NCI-H1436 treated with DMSO at 0.1 percent for 48 hours (cell line): ENCODE measurements at places on chromosomes 16 and 17.

- no peak for DNase-seq
These were observed 60.8 kb downstream of the TEX14 start for GRCh38 chr17:58630883-58631522.

GRCh38 chr17:77054936-77055335 lies 85.8 kb upstream of the SEC14L1 start:
- DNase-seq = no peak

DNA sequence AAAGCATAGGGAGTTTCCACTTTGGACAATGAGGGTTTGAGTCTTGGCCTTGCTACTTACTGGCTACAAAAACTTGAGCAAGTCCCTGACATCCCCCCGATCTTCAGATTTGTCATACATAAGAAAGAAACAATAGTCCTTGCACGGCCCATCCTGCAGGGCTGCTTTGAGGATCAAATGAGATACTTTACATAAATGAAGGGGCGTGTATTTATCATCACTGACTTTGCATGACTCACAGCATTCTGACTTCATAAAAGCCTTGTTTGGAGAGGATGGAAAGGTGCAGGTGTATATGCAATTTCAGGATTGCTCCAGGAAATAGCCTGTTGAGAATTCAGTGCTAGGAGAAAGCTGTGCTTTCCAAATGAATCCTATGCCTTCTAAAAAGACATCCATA lies 465.0 kb upstream of the MAF start:
- no peak for DNase-seq

DNA sequence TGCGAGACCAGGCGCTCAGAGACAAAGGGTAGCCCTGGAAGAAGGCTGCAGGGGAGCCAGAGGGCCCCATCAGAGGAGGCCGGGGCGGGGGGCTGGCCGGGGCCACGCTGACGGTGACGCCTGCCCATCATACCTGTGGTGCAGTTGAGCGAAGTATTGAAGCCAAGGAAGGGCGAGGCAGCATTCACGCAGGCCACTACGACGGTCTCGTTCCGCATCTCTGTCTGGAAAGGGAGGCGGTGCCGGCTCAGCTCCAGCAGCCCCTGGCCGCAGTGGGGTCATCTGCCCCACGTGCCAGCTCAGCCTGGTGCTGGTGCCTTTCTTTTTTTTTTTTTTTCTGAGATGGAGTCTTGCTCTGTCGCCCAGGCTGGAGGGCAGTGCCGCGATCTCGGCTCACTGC lies 4.9 kb upstream of the MRPL28 start:
- DNase-seq = no peak

- no peak for DNase-seq
These were observed 276.5 kb downstream of the XYLT1 start for GRCh38 chr16:17194190-17194780.

- no peak for DNase-seq
These were observed 566.2 kb upstream of the ZFHX3 start for GRCh38 chr16:73614131-73614530.

GRCh38 chr17:4249452-4250029 lies 14.2 kb downstream of the ANKFY1 start:
- DNase-seq = no peak

GRCh38 chr17:77098884-77099545 lies 41.8 kb upstream of the SEC14L1 start:
- DNase-seq = no peak

- no peak for DNase-seq
These were observed 2.2 kb downstream of the TOX3 start for GRCh38 chr16:52544703-52545102.

GRCh38 chr17:8151120-8151640 lies 1.0 kb downstream of the PER1 start:
- DNase-seq = no peak

- DNase-seq = no peak
These were observed 112.2 kb downstream of the ZNF18 start for GRCh38 chr17:11885051-11885450.

DNA sequence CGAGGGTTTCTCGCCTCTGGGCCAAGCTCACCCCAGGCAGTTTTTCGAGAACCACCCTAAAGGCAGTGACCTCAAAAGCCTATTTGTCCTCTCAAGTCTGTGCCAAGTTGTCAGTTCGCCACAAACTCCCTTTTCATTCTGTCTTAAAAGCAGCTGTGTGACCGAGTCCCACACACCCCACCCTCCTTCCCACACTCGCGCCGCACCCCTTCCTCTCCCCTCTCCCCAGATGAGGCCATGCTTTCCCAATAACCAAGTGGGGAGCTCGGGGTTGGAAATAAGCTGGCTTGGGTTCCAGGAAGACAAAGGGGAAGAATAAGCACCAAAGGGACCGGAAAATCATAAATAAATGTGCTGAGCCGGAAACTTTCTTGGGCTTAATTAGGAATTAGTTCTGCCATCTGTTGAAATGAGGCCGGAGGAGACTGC lies 36.7 kb downstream of the GRIN2C start:
- DNase-seq = no peak

GRCh38 chr16:58284469-58284868 lies 10.4 kb downstream of the PRSS54 start:
- DNase-seq = no peak

GRCh38 chr16:71276589-71277334 lies 12.4 kb downstream of the CMTR2 start:
- DNase-seq = no peak

DNA sequence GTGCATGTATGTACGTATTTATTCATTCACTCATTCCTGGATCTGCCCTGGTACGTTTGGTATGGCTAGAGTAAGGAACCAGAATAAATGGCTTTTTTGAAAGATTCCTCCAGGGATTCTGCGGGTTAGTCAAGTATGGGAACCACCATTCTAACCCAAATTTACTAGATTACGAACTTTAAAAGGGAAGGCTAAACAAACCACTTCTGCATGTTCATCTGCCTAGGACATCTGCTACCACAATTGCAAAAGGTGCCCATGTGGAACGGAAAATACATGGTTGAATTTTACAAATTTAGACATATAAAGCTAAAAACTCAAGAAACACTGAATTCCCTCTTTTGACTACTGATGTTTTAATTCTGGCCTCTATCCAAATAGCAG lies 22.1 kb downstream of the CYTH1 start:
- DNase-seq = no peak

GRCh38 chr17:18166894-18167293 lies 16.7 kb upstream of the ALKBH5 start:
- DNase-seq = no peak

- no peak for DNase-seq
These were observed at the start of gene FKBP10 for GRCh38 chr17:41812381-41813151. Gene FKBP10, plus strand, starts transcription at chr17:41813004. Its CDS starts 31 bp downstream, at chr17:41813035.

DNA sequence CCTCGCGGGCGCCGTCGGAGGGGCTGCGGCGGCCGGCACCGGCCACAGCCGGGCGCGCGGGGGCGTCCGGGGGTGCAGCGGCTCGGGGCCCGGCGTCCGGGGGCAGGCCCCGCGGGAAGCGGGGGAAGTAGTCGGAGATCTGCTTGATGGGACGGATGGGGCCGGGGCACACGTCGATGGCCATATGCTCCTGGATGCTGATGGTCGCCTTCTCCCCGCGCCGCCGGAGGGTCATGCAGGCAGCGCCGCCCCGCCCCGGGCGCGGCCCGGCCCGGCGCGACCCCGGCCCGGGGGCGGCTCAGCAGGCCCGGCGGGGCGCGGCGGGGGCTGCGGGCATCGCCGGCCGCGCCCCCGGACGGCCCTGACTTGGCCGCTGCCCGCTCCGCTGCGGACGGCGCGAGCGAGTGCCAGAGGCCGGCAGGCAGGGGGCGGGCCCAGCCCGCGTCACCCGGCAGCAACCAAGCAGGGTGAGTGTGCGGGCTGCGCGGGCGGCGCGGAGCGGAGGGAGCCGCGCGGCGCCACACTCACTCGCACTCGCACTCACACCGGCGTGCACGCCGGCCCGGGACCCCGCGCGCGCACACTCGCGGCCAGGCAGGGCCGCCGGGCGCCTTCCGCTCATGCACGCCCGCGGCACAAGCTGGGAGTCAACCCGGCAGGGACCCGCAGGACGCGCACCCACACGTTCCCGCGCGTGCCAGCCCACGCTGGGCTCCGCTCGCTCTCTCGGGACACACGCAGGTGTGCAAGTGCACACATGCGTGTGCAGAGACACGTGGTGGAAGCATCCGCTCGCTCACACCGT lies at the start of gene DOC2B:
TSS of gene DOC2B (minus strand) at position 406 of the 805 bp plus-strand sequence. CDS start at position 235, 171 bp downstream.
- DNase-seq = no peak

DNA sequence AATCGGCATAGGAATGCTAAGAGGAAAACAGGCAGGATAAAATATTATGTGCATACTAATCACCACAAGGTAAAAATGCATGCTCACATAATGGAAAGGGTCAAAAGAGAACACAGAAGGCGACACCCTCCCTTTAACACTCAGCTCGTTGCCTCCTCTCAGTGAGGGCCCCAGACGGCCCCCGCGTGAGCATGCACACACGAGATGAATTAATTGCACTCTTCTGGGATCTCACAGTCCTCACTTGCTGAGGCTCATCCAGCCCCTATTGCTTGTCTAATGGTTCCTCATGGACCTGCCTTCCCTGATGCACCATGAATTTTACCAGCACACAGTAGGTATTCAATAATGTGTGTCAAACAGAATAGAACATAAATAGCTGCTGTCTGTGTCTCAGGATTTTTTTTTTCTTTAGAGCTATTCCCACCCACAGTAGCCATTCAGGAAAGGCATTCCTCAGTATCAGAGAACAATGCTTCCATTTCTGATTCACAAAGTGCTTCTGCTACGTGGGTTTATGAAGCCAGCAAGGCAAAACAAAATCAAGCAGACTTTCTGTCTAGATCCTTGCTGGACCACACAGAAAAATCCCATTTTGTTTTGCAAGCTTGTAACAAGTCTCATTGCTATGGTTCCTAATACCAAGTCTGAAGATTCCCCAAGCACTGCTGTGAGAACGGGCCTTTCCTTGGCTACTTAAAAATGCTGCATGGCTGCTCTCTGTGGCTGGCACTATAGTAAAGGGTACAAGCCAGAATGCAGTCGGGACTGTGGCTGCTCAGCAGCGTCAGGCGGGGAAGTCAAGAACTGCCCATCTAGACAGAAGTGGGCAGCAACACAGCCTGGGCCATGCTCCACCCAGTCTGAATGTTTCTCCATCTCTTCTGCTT lies 43.6 kb downstream of the TOM1L2 start:
- no peak for DNase-seq

DNA sequence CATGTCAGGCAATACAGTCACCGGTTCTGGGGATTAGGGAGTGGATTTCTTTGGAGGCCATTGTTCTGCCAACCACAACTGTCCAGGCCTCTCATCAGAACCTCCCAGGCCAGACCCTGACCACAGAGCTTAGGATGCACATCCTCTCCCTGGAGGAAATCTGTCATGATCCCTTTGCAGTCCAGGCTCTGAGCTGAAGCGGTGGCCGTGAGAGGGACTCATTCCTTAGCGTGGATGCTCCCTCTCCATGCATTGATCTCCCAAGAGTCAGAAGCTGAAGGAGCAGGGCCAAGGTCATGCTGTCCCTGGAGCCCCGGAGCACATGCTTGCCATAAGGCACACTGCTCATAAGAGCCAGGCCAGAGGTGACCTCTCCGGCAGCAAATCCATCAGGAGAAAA lies 181.4 kb downstream of the COPRS start:
- no peak for DNase-seq

GRCh38 chr17:8186446-8186786 lies 3.6 kb downstream of the BORCS6 start:
- DNase-seq = no peak

- DNase-seq = no peak
These were observed 38.7 kb upstream of the NGFR start for GRCh38 chr17:49456183-49456965.

DNA sequence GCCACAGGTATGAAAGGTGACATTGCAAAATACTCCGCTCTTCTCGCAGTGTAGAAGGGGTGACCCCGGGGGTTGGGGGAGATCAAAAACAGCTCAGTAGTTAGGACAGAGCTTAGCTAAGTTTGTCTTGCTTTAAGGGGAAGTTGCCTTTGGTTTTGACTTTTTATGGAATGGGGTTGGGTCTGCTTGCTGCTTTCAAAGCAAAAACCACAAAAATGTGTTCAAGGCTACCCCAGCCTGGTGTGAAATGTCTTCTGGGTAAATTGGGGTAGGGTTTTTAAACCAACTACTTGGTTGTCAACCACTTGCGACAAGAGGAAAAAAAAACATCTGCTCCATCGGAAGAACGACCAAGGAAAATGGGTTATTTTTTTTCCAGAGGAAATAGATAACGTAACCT lies 6.2 kb downstream of the FUS start:
- no peak for DNase-seq

DNA sequence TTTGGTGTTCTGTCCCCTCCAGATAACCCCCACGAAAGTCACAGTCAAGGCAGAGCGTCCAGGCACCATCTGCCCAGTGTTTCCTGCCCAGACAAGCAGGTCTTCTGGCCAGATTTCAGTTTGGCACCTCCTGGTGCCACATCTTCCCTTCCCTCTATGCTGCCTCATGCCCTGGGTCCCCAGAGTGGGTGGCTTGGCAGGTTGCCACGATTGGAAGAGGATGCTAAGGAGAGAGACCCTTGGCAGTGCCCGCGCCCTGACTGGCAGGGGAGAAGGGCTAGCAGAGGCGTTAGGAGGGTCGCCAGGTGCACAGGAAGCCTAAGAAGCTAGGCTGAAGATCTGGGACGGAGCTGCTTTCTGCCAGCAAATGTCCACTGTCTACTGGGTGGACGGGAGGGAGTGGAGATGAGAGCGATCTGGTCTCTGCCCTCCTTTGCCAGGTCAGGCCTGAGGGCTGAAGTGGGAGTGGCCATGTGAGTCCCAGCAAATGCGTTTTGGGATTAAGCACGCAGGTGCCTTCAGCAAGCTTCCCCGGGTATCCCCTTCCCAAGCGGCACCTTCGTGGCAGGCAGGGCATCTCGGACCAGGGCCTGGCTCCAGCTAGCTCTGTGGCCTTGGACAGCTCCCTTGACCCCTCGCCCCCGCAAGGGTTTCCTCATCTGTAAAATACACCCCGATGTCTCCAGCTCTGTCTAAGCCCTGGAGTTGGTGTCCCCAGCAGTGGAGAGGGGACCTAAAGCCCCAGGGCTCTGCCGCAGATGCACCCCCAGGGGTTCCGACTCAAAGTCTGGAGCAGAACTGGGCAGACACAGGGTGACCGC lies 13.4 kb upstream of the CD300A start:
- no peak for DNase-seq

DNA sequence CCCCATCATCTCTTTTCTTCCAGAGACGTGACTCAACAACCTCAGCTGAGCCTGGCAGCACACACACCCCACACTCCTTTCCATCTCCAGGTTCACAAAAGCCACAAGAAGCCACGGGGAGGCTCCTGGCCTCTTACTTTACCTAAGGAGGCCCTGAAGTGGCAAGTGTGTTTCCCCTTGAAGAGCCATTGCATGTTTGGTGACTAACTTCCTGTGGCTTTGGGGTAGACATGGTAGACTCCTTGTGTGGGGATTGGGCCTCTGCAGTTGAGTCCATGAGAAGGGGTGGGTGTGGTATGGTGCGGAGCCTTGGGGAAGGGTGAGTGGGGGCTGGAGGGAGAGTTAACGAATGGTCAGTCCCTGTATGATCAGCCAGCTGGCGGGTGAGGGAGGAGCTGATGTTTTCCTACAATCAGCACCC lies 24.2 kb downstream of the SAP30BP start:
- no peak for DNase-seq

DNA sequence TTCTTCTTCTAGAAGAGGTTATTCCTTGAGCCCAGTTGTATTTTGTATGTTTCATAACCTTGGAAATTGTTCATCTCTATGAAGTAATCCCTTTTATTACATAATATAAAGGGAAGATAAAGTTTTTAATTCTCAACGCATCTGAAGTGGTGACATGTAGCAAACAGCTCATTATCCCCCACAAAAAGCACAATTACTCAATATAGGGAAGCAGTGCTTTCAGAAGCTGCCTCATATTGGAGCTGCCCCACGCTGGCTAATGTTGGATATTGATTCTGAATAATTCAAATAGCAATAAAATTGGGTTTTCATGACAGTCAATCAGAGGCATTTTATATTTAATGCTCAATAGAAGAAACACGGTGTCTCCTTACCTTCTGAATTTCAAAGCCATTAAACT lies 604.3 kb upstream of the RBFOX1 start:
- no peak for DNase-seq
